ENCODE measurements at places on chromosomes 4 and X.

DNA sequence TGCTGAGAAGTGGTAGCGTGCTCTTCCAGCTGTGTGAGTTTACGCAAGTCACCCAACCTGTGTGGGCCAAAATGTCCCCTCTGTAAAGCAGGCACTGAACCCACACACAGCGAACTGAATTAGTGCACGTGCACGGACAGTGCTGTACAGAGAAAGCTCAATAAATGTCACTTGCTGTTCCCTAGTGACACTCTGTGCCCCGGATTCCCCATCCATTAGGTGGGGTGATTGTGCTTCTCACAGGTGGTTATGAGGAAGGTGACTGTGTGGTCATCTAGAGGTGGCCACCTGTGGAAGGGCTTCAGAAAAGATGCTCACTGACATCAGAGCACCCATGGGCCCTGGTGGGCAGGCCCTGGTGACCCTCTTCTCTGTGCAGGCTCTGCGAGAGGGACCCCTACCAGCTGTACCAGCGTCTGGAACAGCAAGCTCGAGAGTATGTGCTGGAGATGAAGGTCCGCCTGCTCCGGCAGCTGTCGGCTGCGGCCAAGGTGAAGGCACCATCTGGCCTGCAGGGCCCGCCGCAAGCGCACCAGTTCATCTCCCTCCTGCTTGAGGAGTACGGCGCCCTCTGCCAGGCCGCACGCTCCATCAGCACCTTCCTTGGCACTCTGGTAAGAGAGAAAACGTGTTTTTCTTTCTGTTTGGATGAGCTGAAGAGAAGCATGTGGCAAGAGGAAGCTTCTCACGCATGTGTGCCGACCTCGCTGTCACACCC lies 94.3 kb downstream of the FAM193A start:
- DNase-seq, result no peak

- DNase-seq, result no peak
Measured at GRCh38 chrX:38612281-38612680, 50.9 kb downstream of the TSPAN7 start.

- DNase-seq, result no peak
Measured at GRCh38 chr4:88524171-88524570, 595 bp upstream of the PYURF start.

DNA sequence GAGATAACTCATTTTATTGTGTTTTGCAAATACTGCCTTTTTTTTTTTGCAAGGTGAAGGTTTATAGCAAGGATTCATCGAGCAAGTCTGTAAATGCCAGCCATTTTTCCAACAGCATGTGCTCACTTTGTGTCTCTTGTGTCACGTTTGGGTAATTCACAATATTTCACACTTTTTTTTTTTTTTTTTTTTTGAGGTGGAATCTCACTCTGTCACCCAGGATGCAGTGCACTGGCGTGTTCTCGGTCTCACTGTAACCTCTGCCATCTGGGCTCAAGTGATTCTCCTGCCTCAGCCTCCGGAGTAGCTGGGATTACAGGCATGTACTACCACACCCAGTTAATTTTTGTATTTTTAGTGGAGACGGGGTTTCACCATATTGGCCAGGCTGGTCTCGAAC lies 1.9 kb downstream of the RNF4 start:
- no peak for DNase-seq

- DNase-seq, result no peak
Measured at GRCh38 chrX:136386826-136387225, 86.1 kb downstream of the ADGRG4 start.

DNA sequence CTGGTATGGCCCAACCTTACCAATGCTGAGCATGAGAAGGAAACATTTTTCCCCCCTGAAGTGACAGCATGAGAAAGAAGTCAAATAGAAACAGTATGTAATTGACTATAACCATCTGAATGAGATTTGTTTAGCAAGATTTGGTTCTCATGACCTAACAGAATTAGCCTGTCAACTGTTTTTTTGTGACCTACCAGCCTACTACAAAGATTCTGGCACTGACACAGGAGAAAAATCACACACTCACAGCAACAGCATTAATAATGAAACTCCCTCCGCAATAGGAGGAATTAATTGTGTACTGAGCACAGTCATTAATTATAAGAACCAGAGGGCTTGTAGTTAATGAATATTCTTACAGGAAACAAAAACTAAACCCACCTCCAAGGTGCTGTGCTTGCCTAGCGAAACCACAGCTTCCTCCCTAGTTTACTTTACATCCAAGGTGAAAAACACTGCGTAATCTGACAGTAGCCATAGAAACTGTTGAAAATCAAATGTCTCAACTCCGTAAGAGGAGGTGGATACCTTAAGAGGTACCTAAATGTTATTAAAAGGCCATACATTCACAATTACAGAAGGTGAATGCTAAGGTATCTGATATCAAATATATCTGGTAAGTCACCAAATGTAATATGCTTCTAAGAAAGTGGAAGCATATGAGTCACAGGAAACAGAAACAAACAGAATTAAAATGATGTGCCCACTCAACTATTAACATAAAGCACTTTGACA lies 34.9 kb downstream of the MMRN1 start:
- DNase-seq, result peak; percentile 11

DNA sequence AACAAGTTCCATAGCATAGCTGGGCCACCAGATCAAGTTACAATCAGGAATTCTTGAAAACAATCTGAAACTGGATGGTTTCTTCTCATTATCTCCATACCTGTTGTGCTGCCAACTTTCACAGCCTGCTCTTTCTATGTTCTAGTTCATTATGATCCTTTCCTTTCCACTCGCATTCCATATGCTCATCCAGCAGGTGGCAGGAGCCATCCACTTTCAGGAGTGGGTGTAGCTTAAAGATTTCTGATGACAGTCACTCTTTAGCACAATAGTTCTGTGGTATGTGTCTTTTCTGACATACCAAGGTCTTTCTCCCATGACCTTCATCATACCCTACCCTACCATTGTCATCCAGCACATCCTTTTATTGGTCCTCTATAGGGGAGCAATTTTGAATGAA lies 46.4 kb downstream of the PAGE2 start:
- DNase-seq, result peak; percentile 5

Data from HCEC 1CT (cell line).